ENCODE measurements at places on chromosomes 11 and 22.
A peak's percentile ranks its signal among the peaks of the same experiment; 100 is the strongest.

DNA sequence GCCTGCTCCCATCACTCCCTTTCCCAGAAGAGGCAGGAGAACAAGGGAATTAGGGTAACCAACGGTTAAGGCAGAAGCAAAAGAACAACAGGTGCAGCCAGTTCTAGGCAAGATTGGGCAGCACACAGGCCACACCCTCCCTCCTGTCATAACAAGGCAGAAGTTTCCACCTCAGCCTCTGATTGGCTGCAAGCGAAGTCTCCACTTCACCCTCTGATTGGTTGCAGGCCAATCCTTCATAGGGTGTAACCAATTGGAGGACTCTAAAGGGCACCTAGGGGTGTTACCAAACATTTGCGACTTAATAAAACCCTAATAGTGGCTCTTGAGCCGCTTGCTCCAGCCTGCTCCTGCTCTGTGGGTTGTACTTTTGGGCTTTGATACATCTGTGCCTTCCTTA lies 153.8 kb downstream of the CACNA1I start:
- no peak for DNase-seq

DNA sequence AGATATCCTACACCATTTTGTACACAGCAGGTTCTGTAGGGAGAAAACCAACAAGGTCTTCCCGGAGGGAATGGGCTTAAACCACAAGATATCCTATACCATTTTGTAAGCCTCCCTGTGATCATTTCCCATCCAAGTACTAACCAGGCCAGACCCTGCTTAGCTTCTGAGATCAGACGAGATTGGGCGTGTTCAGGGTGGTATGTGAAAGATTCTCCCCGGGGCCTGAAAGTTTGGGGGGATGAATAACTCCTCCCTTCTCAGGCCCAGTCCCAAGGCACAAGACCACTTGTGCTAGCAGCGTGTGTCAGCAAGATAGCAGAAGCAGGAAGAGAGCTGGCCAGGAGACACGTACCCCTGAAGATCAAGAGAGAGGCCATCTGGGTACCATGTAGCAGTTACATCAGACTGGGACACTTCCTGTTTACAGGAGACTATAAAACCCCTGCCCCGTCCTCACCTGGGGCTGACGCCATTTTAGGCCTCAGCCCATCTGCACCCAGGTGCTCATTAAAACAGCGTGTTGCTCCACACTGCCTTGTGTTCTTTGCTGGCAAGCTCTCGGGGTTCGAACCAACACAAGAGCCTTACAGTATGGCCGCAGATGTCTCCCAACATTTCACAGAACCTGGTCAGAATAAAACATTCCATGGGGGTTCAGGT lies 17.3 kb downstream of the MIF start:
- DNase-seq: peak; percentile 74

DNA sequence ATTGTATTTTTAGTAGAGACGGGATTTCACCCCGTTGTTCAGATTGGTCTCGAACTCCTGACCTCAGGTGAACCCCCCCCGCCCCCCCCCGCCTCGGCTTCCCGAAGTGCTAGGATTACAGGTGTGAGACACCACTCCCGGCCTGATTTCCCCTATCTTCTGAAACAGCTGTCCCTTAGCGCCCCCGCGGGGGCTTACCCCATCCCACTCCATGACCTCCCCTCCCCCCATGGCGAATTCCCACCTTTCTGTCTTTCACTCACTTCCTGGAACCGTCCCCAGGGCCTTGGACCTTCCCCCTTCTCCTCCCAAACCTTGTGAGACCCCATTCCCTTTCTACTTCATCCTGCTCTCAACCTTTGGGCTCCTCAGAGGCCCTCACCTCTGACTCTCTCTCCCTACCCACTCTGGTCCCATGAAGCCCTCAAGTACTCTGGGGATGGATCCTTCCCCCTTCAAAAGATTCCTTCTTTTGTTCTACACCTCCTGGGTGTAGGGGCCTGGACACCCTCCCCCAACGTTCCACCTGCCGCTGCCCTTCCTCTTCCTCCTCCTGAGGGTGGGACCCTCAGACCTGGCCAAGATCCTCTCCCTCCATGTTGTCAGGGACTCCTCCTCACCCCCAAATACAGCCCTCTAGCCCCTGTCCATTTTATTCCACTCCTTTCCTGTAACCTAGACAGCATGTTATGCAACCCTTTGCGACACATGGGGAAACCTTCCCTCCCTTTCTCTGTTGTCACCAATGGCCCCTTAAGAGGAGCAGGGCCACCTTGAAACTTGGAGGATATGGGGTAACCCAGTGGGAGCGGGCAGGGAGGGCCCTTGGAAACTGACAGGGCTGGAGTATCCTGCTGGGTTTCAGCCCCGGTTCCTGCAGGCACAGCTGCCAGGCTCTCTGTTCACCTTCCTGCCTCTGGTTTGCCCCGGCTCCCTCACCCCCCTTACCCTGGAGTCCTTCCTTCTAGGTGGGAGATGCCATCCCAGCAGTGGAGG lies 1.1 kb downstream of the PRDX5 start:
- no peak for DNase-seq

GRCh38 chr11:10414181-10414580 lies 40.9 kb upstream of the AMPD3 start:
- no peak for DNase-seq

- DNase-seq: no peak
These were observed 3.8 kb downstream of the RIC8A start for GRCh38 chr11:211295-211694.

DNA sequence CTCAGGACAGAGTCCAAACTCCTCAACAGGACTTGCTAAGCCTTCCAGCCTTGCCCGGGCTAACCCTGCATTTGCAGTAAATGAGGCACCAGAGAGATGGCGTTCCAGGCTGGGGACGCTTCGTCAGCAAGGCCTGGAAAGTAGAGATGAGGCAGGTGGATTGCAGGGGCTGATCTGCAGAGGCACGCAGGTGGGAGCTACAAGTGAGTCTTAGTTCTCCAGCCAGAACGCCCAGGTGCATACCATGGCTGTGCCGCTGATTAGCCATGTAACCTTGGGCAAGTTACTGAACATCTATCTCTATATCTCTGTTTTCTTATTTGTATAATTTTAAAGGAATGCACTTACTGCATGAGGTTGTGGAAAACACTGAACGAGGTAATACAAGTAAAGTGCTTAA lies 52.7 kb upstream of the BARX2 start:
- no peak for DNase-seq

- DNase-seq: peak; percentile 33
These were observed 93.9 kb downstream of the TECTA start for GRCh38 chr11:121194731-121195596.

DNA sequence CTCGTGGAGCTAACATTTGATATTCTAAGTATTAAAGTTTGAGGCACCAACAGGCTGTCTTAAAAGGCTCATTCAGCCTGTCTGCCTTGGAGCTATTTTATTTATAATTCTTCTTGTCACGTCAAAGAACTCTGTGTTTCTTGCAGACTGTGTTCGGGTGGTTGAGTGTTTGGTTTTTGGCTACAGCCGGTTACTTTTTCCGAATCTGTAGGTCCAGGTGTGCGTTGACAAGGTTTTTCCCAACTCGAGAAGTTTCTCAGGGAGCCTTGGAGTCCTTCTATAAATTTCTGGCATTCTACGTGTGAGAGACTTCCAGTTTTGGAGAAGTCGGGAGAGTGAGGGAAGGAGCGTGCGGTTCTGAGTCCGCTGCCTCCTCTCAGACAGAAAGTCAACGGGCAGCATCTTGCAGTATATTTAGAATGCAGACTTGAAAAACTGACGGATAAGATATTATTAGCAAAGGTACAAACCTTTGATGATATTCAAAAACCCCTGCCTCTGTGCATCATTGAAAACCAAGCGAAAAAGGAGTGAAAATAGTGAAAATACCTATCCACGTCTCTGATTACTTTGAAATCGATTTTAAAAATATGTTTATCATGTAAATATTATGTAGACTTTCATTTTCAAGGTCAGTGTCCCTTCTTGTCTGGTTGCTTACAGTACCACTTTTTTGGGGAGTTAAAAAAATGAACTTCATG lies 85.2 kb upstream of the PPARA start:
- no peak for DNase-seq

DNA sequence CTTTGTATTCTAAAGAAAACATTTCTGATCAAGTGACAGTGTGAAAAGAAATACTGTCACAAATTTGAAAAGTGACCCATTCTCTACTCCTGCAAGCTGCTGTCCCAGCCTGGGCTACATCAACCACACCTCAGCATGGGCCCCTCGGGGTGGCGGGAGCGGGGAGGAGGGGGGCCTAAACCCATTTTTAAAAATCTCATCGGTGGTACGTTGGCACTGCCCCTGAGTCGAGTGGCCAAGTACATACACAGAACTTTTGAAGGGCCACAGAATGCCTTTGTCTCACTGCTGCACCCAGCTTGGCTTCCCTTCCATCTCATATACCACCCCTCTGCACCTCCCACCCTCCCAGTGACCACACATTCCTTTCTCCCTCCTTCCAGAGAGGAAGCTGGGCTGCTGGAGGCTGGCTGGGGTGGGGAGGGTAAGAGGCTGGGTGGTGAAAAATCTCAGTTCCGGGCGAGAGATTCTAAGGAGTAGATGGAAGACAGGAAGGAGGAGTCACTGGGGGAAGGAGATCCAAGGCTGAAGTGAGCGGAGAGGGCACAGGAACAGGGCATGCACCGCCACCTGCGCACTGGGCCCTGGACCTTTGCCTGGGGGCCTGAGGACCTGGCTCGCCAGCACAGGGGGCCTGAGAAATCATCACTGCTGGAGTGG lies 21.1 kb downstream of the FXYD6 start:
- no peak for DNase-seq

DNA sequence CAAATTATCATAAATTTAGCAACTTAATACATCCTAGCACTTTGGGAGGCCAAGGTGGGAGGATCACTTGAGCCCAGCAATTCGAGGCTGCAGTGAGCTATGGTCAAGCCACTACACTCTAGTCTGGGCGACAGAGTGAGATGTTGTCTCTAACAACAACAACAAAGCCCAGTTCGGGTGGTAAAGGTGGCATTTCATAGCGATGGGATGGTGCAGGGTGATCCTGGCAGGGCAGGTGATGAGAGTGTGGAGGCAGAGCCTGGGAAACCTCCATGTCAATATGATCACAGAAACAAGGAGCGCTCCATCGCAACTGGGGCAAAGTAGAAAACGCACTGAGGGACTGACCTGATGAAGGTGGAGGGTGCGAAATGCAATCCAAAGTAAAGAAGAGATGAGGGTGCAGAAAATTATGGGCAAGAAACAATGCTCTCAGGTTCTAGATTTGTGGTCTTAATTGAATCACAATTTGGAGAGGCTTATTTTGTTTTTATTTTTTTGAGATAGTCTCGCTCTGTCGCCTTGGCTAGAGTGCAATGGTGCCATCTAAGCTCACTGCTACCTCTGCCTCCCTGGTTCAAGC lies 32.8 kb upstream of the CLDN5 start:
- DNase-seq: no peak
